ENCODE measurements at places on chromosomes 6 and 20. TPM values are rescaled to one million over a fixed set of nuclear protein-coding genes. Genes with fewer than 3 reads are reported as not detected.

DNA sequence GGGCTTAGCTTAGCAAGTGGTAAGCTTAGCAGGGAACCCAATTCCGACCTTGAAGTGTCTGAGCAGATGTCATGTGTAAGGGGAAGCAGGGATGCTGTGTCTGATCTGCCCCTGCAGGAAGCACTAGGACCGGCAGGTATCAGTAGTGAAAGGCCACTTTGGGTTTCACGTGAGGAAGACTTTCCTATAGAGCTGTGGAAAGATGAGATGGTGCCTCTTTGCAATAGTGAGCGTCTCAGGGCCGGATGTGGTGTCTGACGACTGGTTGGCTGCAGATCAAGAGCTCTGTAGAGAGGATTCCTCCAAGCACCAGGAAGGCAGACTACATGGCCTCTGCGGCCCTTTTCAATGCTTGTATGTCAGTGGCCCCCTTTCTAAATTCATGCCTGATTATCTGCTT, 98.3 kb downstream of the TIAM2 start:
- H3K27ac ChIP-seq: no peak overlapping the region
- H3K4me3 ChIP-seq: no peak overlapping the region

GRCh38 chr20:17708675-17709360, 9.1 kb downstream of the BANF2 start:
- no peak for DNase-seq

DNA sequence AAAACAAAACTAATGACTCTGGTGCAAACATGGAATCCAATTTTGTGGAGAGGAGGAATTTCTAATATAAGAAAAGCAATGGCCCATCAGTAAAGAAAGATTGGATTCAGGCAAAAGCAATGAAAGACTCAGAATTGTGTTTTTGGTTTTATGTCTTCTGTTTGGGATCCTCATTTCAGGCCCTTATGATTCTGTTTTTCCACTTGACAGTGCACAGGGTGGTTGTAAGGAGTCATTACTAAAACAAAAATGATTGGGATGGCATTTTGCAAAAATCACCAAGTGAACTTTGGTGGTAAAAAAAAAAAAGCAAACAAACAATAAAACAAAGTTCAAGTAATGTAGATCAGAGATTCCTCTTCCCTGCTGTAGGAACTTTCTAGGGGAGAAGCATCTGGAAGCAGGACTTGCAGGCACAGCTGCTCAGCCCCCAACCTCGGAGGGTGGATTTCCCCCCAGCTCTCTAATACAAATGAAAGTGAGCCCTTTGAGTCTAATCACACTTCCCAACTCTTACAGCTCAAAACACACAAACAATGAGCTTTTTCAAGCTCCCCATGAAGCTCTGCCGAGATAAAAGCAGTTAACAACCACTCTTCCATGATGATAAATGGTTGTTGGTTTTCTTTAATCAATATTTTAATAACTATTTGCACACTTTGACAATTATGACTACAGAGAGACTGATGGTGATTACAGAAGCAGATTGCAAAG, 177.7 kb downstream of the ZDHHC14 start:
- no peaks in the 10 kb centered on the region for H3K36me3 ChIP-seq
- H3K4me1 ChIP-seq: peaks cover 10% of the 10 kb centered on the region
- H3K4me3 ChIP-seq: no peak overlapping the region

DNA sequence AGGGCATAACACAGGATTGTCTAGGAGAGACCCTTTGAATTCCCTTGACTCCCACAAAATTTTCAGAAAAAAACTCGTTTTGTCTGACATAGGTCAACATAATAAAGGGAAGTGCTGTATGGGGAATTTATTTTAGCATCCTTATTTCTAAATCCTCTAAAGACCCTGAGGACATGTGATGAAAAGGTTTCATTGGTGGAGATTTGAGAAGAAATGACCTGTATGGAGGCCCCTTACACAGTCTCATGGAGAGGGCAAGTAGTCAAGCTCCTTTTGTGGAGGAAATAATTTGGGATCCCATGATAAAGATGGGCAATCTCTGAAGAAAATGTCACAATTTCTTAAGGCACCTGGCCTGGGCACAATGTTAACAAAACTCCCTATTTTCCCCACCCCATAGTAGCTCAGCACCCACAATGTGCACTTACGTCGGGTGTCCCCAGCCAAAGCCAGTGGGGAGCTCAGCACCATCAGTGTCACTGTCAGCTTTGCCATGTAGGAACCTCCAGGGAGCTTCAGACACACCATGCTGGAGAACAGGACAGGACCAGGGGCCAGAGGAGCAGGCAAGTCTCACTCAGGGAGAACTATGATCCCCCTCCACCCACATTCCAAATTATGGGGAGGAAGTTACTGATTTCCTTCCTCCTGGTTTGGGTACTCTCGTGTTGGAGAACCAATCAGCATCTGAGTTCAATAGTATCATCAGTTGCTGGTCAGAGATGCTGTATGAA, at the start of gene HLA-DRB5:
TSS of gene HLA-DRB5 (minus strand) at position 591 of the 734 bp plus-strand sequence. CDS start at position 528, 63 bp downstream.
- no peaks in the 10 kb centered on the region for H3K36me3 ChIP-seq
- no peak for DNase-seq
- H3K4me1 ChIP-seq: no peaks in the 10 kb centered on the region
- no peaks in the 10 kb centered on the region for H3K27me3 ChIP-seq
- H3K4me3 ChIP-seq: peak within 1 kb of the TSS; percentile 48

DNA sequence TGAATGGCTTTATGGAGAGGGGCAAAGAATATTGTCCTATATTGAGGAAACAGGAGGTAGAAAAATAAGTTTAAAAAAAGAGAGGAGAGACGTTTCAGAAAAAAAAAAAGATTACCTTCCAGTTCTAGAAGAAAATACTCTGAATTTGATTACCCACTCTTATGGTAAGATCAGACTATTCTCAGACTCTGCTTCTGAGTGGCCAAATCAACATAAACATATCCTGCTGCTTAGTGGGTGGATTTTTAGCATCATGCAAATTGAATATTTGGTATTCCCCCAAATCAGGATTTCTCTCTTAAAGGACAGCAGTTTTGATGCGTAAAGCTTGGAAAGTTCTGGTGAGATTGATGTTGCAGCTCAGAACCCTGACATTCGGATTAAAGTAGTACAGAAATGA, 946.6 kb downstream of the TFAP2A start:
- H3K27ac ChIP-seq: no peak overlapping the region
- no peak for DNase-seq
- no peak overlapping the region for H3K4me3 ChIP-seq
- no peaks in the 10 kb centered on the region for H3K27me3 ChIP-seq
- no peaks in the 10 kb centered on the region for H3K4me1 ChIP-seq

- no peaks in the 10 kb centered on the region for H3K27me3 ChIP-seq
- H3K27ac ChIP-seq: no peak overlapping the region
These were observed 36.0 kb downstream of the ANKS1A start for GRCh38 chr6:34924831-34925625.

DNA sequence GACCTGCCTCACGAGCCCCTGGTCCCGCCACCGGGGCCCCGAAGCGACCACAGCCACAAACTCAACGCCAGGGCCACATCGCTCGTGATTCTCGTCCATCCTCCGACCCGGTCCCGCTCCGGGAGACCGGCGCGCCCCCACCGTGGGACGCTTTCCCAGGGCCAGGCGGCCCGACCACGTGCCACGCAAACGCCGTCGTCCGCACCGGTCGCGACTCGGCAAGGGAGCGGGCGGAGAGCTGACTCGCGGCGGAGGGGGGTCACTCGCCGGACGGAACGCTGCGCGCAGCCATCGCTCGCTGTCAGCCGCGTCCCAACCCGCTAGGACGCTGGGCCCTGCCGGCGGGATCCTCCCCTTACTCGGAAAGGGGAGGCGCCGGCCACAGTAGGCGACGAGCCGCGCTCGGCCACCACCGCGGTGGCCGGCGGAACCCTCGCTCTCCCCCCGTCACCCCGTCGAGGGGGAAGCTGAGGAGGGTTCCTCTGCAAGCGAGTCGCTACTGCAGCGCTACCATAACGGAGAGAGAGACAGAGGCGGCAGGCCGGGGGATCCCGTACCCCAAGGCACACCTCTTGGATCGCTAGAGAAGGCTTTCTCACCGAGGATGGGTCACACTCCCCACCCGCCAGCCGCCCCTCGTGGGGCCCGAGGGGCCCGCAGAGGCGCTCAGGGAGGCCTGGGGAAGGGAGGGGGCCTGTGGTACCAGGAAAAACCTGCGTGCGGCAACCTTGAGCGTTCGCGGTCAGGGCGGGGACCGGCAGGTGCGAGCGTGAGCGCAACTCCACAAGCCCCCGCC, 511.8 kb upstream of the ZNF337 start:
- peaks cover 17% of the 10 kb centered on the region for H3K4me1 ChIP-seq
- no peak overlapping the region for H3K27ac ChIP-seq
- DNase-seq: peak; percentile 59
- peak overlapping the region; percentile 49 for H3K4me3 ChIP-seq
- H3K36me3 ChIP-seq: no peaks in the 10 kb centered on the region

- H3K27me3 ChIP-seq: peaks cover 17% of the 10 kb centered on the region
- no peaks in the 10 kb centered on the region for H3K4me1 ChIP-seq
- no peak for DNase-seq
These were observed 66.4 kb upstream of the STMND1 start for GRCh38 chr6:17035257-17036064.

DNA sequence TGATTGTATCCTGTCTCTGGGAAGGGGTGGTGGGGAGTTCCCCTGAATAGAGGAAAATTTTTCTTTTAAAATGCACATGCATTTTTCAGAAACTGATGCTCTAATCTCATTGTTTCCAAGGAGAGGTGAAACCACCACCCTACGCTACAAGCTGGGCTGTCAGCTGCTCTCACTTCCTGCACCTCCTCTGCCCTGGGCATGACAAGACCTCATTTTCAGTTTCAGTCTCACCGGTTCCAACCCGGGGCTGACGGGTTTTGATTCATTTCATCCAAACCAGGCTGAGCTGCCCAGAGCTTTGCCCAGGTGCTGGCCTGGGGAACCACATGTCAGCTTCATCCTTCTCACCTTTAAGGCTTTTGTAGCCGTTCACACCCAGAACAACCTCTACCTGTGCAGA, 99.7 kb downstream of the EYA2 start:
- H3K4me3 ChIP-seq: peak overlapping the region; percentile 50
- peak overlapping the region; percentile 69 for H3K27ac ChIP-seq
- H3K4me1 ChIP-seq: peaks cover 35% of the 10 kb centered on the region
- DNase-seq: peak; percentile 88
- peaks cover 13% of the 10 kb centered on the region for H3K27me3 ChIP-seq
- H3K36me3 ChIP-seq: no peaks in the 10 kb centered on the region

GRCh38 chr20:15319439-15319838, 982.0 kb upstream of the FLRT3 start:
- H3K27me3 ChIP-seq: no peaks in the 10 kb centered on the region
- H3K4me3 ChIP-seq: no peak overlapping the region
- H3K27ac ChIP-seq: no peak overlapping the region

GRCh38 chr6:92706976-92707375, 712.4 kb downstream of the EPHA7 start:
- no peak overlapping the region for H3K27ac ChIP-seq
- no peaks in the 10 kb centered on the region for H3K27me3 ChIP-seq
- H3K4me3 ChIP-seq: no peak overlapping the region
- no peaks in the 10 kb centered on the region for H3K4me1 ChIP-seq
- no peaks in the 10 kb centered on the region for H3K36me3 ChIP-seq

Gene AIF1
- total RNA-seq: 26.1 TPM

Gene PPP1R14C
- 0.21 TPM for total RNA-seq

Gene FAM209B
- 0.63 TPM for total RNA-seq

Gene LEMD2
- 54.8 TPM for total RNA-seq

Gene GCM1
- not detected for total RNA-seq

Gene CDSN
- not detected for total RNA-seq

Gene POM121L2
- total RNA-seq: not detected

Gene CCM2L
- not detected for total RNA-seq

Gene HDAC2
- 93.7 TPM for total RNA-seq

Gene LY86
- total RNA-seq: 0.64 TPM

Gene CLPSL1
- not detected for total RNA-seq

Gene RSPO3
- not detected for total RNA-seq
